CD8-positive, alpha-beta memory T cell (primary cell): ENCODE measurements at places on chromosomes 11 and 22. TPM values are rescaled to one million over a fixed set of nuclear protein-coding genes. Genes with fewer than 3 reads are reported as not detected.

Gene ABCC8
- total RNA-seq, result not detected

GRCh38 chr11:109739379-109739778, 317.4 kb downstream of the C11orf87 start:
- H3K4me3 ChIP-seq, result no peak overlapping the region
- H3K27ac ChIP-seq, result no peak overlapping the region
- H3K4me1 ChIP-seq, result no peaks in the 10 kb centered on the region
- H3K27me3 ChIP-seq, result no peaks in the 10 kb centered on the region

GRCh38 chr22:29050457-29050856, 11.2 kb downstream of the C22orf31 start:
- no peak for DNase-seq
- H3K4me1 ChIP-seq, result no peaks in the 10 kb centered on the region
- H3K27ac ChIP-seq, result no peak overlapping the region
- H3K36me3 ChIP-seq, result no peaks in the 10 kb centered on the region
- no peak overlapping the region for H3K4me3 ChIP-seq

- no peaks in the 10 kb centered on the region for H3K36me3 ChIP-seq
- no peak overlapping the region for H3K4me3 ChIP-seq
- H3K4me1 ChIP-seq, result no peaks in the 10 kb centered on the region
- no peak overlapping the region for H3K27ac ChIP-seq
- H3K27me3 ChIP-seq, result no peaks in the 10 kb centered on the region
Observed at GRCh38 chr11:117204283-117205080, 5.3 kb downstream of the TAGLN start.

GRCh38 chr11:119299416-119299815, 17.5 kb downstream of the MCAM start:
- DNase-seq, result no peak
- no peaks in the 10 kb centered on the region for H3K27me3 ChIP-seq
- H3K4me3 ChIP-seq, result no peak overlapping the region
- no peak overlapping the region for H3K27ac ChIP-seq

Gene MYBPC3
- total RNA-seq, result not detected

GRCh38 chr11:64558065-64558745, 32.8 kb upstream of the SLC22A12 start:
- no peaks in the 10 kb centered on the region for H3K27me3 ChIP-seq
- no peaks in the 10 kb centered on the region for H3K4me1 ChIP-seq
- DNase-seq, result no peak
- H3K27ac ChIP-seq, result no peak overlapping the region

DNA sequence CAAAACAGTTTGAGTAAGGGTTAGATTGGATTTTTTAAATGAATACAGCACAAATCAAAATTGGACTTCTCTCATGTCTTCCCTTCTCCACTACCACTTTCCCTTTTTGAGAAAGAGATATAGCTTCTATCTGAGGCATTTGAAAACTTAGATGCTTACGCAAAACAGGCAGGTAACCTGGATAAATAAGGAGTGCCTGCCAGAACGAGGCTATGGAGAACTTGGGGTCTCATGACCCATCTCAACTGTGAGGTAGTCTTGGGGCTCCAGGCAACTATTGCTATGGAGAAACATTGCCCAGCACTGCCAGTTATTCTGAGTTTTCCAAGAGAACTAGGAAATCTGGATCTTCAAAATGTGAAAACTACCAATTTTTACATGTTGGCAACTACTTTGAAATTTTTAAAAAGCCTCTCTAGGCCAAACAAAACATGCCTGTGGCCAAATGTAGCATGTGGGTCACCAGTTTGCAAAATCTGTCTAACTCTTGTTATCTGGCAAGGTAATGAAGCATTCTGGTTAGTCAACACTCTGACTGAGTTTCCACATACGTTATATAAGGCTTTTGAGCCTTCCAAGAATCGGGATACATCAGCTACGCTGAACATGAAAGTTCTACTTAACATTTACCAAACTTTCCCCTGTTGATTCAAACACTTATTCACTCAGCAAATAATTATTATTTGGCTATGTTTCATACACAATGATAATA, 752.7 kb downstream of the KCNA4 start:
- H3K36me3 ChIP-seq, result no peaks in the 10 kb centered on the region
- DNase-seq, result no peak
- H3K27me3 ChIP-seq, result no peaks in the 10 kb centered on the region
- H3K4me1 ChIP-seq, result no peaks in the 10 kb centered on the region
- H3K4me3 ChIP-seq, result no peak overlapping the region

DNA sequence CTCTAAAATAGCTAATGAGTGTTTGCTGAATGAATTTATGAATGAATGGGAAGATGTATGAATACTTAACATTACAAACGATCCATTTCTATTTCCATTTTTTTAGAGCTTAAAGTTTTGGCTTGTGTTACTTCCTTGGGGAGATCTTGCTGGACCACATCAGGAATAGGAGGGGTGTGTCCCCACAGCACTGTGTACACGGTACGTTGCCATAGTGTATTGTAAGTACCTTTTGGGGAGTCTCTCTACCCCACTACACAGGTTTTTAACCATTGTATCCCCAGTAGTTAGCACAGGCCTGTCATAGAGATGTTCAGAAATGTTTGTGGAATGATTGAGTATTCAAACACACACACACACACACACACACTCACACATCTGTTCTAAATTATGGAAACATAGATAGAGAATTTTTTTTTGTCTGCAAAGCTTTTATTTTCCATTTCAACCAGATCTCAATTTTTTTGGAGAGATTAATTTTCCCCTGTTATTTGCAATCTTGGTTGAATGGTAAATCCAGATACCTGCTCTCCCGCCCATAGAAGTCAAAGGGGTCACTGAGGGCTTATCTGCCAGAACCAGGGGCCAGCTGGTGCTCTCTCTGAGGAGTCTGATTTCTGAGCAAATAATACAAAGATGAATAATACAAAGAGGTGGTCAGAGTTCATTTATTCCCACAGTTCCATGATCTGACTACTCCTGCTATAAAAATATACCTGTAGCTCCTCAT, 471.0 kb downstream of the INSC start:
- H3K27ac ChIP-seq, result no peak overlapping the region
- no peak overlapping the region for H3K4me3 ChIP-seq
- H3K4me1 ChIP-seq, result no peaks in the 10 kb centered on the region
- H3K27me3 ChIP-seq, result no peaks in the 10 kb centered on the region
- no peaks in the 10 kb centered on the region for H3K36me3 ChIP-seq

Gene SLC22A6
- not detected for total RNA-seq

Gene PATE2
- not detected for total RNA-seq
